ENCODE measurements at places on chromosomes 3 and 15.
A peak's percentile ranks its signal among the peaks of the same experiment; 100 is the strongest.

GRCh38 chr3:11624161-11624560 is 19.6 kb downstream of the VGLL4 start:
- no peak for DNase-seq

- no peak for DNase-seq
Observed at GRCh38 chr3:125250973-125251372, 38.4 kb upstream of the SLC12A8 start.

DNA sequence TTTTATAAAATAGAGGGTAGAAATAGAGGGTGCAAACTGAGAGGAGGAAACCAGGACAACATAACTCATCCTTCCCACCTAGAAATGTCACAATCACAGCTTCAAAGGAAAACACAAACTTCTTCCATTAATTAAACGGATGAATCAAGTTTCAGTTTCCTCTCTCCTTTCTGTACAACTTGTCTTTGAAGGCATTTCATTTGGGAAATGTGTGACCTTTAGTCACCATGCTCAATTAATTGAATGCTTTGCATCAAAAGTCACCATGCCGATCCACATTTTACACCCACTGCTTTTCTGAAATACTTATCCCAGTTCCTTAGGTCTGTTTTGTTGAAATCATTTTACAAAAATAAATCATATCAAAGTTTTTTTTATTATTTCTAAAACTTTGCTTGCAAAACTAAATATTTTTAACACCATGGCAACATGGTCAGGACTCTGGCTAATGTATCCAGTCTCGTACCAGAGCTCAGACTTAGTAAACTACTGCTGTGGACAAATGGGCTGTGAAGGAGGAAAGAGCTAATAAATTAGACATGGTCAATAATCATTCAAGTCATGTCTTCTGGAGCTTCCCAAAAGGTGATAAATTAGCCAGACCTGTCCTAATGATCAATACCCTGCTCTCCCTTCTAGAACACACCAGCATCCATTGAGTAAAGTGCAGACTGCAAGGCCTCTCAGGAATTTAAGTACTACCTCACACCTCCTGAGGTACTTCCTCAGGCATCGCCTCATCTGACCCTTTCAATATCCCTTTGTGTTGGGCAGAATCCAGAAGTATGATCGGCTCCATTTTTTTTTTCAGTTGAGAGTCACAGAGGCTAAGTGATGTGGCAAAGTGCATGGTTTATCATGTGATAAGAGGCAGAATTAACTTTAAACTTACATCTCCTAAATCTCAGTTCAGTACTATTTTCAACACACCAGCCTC is 161.3 kb downstream of the GREM1 start:
- no peak for DNase-seq

GRCh38 chr15:34625007-34625406 is 41.6 kb upstream of the GOLGA8B start:
- DNase-seq: no peak

GRCh38 chr3:176992978-176993377 is 204.3 kb downstream of the TBL1XR1 start:
- no peak for DNase-seq

GRCh38 chr3:153657046-153657445 is 464.1 kb upstream of the ARHGEF26 start:
- no peak for DNase-seq

- no peak for DNase-seq
Observed at GRCh38 chr3:156620260-156620659, 54.1 kb upstream of the TIPARP start.

GRCh38 chr3:160617636-160618035 is 52.3 kb upstream of the KPNA4 start:
- no peak for DNase-seq

DNA sequence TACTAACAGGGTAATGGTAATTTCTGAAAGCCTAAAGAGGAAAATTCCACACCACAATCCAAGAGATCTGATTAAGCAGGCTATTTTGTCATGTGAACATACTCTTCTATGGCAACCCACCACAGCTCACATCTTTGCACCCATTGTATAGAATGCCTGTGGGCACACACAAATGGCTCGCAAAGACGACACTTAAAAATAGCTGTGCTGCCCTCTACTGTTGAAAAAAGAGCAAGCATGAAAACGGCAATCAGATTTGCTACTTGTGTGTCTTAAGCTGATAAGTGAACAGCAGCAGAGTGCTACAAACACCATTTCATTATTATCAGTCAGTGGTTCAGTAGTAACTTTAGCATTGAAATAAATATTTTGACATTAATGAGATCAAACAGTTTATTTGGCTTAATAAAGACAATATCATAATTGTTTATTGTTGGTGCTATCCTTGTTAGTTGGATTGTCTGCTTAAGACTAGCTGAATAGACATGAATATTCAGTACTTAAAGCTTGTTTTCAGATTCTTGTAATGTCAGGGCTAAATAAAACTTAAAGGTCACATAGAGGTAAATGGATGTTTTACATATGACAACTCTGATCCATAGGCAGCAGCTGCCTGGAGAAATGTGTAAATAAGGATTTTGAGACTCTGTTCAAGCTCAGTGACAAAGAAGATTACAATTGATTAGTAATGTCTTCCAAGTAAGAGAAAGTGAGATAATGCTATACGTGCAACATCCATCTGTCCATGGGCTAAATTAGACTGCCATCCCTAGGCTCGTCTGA is 199.1 kb downstream of the LRRN1 start:
- no peak for DNase-seq

GRCh38 chr3:6315906-6316305 is 545.0 kb upstream of the GRM7 start:
- no peak for DNase-seq

GRCh38 chr3:88226910-88227309 is 77.2 kb downstream of the C3orf38 start:
- DNase-seq: no peak

DNA sequence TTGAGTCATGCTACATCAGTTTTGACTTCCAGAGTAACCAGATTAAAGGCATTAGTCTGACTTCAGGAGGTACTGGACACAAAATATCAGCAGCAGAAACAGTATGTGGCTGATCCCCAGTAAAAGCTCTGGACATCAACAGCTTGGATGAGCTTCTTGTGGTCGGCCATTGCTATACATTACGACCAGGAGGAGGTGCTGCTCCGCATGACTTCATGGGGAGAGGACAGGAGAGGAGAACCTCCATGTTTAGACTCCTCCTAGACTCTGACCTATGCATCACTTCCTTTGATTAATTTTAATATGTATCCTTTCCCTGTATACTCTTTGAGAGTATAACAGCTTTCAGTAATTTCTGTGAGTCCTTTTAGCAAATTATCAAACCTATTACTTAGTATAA is 285.6 kb upstream of the ARHGEF26 start:
- DNase-seq: no peak

DNA sequence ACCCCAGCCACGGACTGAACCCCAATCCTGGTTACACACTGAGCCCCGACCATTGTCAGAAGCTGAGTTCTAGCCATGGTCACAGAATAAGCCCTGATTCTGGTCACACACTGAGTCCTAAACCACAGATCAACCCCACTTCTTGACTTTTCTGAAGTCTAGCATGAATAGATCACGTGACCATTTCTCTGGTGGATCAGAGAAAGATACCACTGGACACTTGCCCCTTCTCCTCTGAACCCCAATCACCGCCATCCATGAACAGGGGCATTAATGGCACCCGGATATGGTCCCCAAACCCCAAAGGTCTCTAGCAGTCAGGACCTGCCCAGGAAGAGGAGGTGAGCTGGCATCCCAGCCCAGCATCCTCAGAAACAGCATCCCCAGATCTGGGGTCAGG is 9.1 kb downstream of the HCN4 start:
- no peak for DNase-seq

DNA sequence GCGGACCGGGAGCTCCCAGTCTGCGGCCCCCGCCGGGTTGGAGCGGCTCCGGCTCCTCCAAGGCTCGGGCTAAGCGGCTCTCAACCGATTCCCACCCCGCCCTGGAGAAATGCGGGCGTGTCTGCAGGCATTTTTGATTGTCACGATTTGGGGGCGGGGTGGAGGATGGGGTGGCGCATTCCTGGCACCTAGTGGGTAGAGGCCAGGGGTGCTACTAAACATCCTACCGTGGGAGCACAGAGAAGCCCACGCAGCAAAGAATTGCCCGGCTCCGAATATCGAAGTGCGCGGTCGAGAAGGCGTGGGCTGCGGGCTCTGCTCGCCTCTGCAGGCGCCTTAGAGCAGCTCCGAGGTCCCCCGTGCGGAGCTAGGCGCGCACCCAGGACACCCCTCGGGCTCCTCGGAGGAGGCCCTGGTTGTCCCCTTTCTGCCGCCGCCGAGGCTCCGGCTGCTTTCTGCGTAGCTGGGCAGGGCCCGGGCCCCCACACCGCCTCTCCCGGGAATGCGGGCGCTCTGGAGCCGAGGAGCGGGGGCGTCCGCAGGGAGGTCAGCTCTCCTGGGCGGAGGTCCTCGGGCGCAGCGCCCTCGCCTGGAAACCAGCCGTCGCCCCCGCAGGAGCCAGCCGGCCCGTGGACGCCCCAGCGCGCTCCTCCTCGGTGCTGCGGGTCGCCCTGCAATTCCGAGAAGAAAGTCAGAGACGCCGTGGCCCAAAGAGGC is 16.5 kb upstream of the LAMP3 start:
- DNase-seq: peak; percentile 76

DNA sequence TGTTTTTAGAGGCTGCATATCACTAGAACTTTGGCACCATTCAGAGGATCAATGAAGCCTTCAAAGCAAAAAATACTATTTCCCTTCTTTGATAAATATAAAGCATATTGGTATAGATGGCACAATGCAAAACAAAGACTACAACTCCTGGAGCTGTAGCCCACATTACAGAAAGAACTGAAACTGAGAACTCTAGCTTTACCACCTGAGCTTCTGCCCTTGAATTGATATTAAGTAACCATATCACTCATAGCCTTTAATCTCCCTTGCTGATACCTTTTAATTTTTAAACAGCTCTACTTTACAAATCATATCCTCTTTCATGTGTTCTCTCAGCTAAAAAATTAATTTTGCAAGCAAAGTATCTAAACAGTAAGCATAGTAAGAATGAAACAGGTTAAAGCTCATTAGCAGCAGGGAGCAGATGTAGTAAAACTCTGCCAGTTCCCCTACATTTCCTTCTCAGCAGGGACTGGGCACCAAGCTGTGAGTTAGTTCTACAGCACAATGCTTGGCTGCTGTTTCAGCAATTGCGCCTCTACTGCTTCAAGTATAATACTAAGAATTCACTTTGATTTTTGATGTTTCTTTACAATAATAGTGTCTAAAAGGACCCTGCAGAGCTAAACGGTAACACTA is 97.9 kb upstream of the NANOGP8 start:
- DNase-seq: peak; percentile 51

DNA sequence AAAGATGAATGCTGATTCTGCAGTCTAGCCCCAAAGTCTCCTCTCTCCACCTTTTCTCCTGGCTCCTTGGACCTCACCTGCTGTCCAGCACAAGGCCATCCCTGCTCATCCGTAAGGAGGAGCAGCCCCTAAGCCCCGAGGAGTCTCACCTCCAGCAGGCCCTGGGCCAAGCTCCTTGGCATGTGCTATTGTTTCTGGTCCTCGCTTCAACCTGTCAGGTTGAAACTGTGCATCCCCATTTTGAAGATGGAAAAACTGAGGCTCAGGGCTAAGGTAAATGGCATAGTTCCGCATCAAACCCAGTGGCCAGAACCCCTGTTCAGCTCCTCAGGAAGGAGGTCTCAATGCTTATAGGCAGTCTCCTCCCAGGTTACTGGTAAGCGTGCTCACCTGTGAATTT is 26.1 kb downstream of the CHDH start:
- DNase-seq: no peak

GRCh38 chr15:52164631-52165265 is 26.4 kb downstream of the GNB5 start:
- no peak for DNase-seq

DNA sequence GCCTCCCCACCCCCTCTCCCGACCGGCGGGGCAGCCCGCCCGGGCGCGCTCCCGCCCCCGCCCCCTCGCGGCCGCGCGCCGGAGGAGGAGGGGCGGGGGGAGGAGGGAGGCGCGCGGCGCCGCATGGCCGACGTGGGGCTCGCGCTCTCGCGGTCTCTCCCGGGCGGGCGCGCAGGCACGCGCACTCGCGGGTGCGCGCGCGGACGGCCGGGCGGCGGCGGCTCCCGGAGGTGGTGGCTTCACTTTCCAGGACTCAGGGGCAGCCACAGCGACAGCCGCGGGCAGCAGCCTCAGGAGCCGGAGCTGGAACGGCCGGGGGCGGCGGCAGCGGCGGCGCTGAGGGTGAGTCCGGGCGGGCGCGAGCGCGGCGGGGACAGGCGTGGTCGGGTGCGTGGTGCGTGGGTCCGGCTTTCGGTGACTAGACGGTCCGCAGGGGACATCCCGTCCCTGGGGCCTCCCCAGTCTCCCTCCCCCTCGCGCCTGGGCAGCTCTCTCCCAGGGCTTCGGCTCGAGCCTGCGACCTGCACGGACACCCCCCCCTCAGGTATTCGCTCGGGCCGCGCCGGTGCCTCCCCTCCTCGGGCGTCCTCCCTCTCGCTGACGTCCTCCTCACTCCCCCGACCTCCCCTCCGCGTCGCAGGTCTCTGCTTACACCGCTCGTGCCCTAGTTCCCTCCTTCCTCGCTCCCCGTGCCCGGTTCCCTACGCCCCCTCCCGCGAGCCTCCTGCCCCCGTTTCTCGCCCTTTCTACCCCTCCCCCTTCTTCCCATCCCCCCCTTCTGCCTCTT is at the start of gene UBE2E2:
Gene UBE2E2, plus strand, starts transcription at position 407 of the 787 bp plus-strand sequence.
- DNase-seq: peak; percentile 87

DNA sequence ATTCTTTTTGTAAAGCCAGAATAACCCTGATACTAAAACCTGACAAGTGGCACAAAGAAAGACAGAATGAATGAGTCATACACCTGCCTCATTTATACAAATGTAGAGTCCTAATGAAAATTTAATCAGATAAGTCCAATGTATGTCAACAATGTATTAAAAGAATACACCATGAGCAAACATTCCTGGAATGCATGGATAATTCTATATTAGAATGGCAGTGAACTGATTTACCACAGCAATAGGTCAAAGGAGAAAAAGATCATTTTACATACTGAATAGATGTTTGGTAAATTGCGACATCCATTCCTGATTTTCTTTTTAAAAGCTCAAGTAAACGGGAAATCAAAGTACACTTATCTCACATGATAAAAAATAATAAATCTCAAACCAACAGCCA is 11.2 kb upstream of the LOXL1 start:
- no peak for DNase-seq

DNA sequence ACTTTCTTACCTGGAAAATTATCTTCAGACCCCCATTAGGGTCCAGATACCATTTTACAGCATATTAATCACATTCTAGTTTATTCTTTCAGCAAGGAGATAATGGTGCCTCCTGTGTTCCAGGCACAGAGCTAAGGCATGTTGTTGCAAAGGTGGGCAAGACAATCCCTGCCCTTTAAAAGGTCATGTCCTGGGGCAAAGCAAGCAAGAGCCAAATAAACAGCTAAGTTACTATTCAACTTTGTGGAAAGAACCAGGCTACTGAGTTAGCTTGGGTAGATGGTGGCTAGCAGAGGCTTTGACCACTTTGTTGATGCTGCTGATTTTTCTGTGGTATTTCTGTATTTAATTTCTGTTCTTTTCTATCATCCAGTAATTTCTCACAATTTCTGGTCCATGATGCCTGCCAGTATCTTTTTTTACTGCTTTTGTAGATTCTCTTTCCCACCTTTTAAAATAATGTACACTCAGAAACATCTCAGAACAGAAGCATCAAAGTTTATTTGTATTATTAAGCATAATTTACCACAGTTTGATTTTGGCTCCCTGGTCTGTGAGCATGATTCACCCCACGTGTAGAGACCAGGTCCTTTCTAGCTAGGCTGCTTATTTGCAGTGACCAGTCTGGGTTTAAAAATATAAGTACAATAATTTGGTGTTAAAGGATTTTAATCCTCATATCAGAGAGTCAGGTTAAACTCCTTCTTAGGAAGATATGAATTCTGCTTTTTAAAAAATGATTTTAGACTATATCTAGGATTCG is 71.5 kb downstream of the LRRC28 start:
- DNase-seq: no peak

Measured in ecto neural progenitor cell (in vitro differentiated cells).